ENCODE measurements at places on chromosomes 16 and 17.

DNA sequence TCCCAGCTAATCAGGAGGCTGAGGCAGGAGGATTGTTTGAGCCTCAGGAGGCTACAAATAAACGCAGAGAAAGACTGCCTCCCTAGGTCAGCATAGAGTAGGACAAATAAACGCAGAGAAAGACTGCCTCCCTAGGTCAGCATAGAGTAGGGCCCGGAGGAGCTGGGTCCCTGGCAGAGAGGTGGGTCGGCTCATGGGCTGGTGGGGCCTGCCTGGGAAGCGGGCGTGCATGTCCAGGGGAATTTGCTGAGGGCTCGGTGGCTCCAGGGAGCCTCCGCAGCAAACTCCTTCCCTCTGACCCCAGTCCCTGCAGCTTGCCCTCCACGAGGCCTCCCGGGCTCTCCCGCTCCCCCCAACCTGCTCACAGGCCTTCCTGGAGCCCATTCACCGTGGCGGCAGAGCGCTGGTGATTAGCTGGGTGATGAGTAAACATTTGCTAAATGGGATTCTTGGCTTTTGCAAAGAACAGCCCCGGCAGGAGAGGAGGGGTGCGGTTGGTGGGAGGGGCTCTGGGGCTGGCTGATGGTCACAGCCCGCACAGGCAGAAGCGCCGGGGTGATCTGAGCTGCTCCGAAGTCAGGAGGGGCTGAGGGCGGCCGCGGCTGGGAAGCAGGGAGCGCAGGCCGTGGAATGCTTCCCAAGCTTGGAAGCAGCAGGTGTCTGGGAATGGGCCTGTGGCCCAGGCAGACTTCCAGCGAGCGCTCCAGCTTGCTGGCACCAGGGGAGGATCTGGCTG, 93.1 kb downstream of the RTN4RL1 start:
- DNase-seq: no peak

GRCh38 chr17:65515959-65516948, 45.2 kb downstream of the AXIN2 start:
- no peak for DNase-seq

GRCh38 chr17:70086516-70086915, 11.5 kb downstream of the KCNJ16 start:
- no peak for DNase-seq

- DNase-seq: no peak
Observed at GRCh38 chr17:45313996-45314740, 2.7 kb downstream of the MAP3K14 start.

DNA sequence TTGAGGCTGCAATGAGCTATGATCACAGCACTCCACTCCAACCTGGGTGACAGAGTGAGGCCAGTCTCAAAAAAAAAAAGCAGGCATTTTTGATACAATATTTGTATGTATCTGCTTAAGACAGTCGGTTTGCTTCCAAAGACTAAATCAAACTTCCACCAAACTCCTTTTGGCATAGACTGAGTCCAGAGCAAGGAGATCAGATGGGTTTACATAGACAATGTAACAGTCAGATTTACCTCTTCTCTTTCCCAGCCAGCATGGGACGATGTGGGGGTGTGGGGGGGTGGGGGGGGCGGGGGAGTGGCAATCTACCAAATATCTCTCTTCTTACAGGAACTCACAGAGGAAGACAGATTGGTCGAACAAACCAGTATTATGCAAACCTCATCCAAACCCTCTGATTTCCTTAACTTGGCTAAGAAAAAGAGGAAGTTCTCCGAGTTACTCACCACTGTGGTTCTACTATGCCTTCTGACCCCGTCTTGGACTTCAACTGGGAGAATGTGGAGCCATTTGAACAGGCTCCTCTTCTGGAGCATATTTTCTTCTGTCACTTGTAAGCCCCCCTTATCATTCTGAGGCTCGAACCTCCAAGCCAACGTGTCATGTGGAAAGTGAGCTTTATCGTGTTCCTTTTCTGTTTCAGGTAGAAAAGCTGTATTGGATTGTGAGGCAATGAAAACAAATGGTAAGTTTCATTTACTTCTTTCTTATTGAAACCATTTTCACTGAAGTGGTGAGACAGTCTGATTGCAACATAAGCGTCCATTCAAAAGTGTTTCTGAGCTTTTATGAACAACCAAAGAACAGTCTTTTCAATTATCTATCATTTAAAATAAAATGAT, at the start of gene MILR1:
MILR1 (plus strand) TSS at position 451 of the 848 bp plus-strand sequence; CDS start at position 505, 54 bp downstream.
- DNase-seq: no peak

- DNase-seq: no peak
Observed at GRCh38 chr17:71985111-71986039, 135.4 kb upstream of the SOX9 start.

All from activated CD8-positive, alpha-beta memory T cell treated with anti-CD3 and anti-CD28 coated beads for 1 hour (primary cell).